ENCODE measurements at places on chromosomes 1 and 21.
A peak's percentile ranks its signal among the peaks of the same experiment; 100 is the strongest.

GRCh38 chr1:15833842-15834405, 13.6 kb upstream of the SPEN start:
- no peak for DNase-seq

DNA sequence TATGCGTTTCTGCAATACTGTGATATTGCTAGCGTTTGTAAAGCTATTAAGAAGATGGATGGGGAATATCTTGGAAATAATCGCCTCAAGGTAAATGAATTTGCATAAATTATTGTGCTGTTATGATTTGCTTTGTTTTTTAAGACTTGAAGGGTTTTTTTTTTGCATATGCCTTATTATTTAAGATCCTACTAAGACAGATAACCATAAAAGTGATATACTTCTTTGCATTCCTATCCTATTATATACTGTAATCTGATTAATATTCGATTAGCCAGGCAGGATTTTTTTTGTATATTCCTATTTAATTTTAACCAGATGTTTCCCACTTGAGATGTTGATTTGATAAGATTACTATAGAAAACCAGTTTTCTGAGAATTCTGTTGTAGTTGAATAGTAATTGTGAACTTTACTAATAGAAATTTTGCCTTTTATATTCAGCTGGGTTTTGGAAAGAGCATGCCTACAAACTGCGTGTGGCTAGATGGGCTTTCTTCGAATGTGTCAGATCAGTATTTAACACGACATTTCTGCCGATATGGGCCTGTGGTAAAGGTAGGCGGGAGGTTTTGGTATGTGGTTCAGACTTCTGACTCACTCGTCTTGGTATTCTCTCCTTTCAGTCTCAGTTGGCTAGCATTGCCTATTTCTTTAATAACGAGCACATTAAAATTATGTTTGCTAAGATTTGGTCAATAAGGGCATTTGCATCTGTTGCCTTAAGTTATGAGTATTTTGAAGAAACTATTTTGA, 56.8 kb downstream of the ZBTB17 start:
- peak; percentile 86 for DNase-seq

DNA sequence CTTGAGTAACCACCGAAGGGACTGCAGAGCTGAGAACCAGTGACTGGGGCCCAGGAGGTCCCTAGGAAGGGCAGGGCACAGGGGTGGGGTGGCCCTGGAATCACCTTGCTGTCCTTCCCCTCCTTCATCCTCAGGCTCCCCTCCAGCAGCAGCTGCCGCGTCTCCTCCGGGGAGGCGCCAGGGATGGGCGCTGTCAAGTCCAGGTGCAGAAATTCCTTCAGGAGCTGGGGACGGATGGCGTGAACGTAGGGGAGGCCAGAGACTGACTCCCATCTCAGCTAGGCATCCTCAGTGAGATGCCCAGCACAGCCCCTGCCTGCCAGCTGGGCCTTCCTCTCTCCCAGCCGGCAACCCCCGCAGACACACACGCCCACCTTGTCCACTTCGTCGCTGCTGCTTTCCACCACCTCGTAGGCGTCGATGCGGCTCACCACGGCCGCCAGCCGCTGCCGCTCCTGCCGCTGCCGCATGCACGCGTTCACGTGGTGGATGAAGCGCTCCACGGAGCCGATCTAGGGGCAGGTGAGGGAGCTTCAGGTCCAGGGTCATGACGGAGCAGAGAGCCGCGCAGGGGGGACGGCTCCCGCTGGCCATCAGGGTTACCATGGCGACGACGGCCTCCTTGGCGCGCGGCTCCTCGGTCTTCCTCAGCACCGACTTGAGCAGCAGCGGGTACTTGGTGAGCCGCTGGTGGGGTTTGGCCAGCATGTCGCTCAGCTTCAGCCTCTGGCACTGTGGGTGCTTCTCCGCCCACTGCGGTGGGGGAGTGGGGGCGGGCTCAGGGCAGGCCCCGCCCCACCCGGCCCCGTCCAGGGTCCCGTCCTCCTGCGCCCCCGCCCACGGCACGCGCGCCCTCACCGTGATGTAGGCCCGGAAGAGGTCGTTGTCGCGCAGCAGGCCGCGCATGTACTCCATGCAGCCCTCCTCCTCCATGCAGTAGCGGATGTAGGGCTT, 4.4 kb upstream of the TNFRSF25 start:
- DNase-seq = no peak

DNA sequence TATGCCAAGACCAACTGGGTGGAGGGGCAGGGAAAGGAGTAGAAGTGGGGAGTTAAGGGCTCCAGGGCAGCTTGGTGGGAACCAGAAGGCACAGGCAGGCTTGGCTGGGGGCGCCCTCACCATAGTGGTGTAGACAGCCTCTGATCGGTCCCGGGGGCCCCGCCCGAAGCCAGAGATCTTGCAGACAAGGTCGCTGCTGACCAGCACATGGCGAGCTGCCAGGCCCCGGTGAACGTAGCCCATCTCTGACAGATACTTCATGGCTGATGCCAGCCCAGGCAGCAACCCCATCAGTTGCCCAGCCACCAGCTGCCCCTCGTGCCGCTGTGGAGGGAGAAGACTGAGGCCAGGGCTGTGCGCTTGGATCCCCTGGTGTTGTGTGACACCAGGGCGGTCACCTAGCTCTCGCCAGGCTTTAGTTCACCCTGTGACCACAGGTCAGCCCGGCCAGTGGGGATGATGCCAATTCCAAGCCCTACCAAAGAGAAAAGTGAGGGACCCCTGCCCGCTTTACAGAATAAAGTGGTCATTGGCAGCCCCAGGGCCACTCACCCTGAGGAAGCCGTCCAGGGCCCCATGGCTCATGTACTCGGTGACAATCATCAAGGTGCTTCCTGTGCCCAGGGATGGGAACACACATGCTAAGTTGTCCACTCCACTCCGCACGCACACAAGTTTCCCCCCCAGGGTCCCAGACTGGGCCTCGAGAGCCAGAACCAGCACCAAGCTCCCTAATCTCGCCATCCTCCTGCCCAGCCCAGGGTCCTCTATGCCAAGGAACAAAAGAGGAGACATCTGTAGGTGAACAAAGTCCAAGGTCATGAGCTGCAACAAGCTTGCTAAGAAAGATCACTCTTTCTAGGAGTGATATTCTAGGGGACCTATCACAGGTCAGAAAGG, 28.2 kb downstream of the CDCA8 start:
- DNase-seq = no peak

DNA sequence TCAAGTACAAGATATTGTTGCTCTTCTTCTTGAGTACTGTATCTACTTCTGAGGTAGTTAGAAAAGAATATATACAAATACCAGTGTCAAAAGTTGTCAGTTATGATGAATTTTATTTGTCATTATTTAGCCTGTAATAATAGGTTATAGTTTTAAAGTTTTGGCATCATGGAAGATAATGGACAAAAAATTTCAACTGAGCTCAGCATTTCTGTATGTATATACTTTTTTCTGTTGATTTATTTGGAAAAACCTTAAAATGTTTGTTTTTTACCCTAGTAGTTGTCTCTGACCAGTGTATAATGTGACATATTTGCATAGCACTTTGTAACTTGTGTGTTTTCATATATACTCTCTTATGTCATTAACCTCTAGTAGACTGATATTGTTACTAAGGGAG, 11.1 kb downstream of the SLC35A3 start:
- no peak for DNase-seq

DNA sequence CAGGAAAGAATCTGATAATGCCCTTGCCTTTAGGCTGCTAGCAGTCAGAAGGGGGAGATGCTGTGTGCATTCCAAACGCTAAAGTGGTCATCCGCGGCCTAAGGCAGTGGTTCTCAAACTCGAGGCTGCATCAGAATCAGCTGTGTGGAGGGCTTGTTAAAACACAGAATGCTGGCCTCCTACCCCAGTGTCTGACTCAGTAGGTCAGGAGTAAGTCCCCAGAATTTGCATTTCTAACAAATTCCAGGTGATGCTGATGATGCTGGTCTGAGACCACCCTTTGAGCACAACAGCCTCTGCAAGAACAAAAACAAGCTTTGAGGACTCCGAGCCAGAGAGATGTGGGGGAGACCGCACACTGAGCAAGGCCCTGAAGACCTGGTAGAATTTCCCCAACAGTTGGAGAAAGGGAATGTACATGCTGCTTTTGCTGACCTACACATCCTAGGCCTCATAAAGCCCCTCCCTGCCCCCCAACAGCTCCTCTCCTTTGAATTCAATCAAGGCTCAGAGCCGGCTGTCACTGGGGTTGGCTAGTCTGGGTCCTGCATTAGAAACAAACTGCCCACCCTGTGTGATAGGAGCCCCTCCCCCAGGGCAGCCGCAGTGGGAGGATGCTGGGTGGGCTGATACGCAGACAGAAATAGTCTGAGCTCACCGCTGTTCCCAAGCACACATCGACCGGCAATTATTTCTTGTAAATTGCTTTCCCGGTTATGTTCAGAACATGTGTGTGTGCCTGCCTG, 27.1 kb downstream of the SHISAL2A start:
- DNase-seq = no peak

DNA sequence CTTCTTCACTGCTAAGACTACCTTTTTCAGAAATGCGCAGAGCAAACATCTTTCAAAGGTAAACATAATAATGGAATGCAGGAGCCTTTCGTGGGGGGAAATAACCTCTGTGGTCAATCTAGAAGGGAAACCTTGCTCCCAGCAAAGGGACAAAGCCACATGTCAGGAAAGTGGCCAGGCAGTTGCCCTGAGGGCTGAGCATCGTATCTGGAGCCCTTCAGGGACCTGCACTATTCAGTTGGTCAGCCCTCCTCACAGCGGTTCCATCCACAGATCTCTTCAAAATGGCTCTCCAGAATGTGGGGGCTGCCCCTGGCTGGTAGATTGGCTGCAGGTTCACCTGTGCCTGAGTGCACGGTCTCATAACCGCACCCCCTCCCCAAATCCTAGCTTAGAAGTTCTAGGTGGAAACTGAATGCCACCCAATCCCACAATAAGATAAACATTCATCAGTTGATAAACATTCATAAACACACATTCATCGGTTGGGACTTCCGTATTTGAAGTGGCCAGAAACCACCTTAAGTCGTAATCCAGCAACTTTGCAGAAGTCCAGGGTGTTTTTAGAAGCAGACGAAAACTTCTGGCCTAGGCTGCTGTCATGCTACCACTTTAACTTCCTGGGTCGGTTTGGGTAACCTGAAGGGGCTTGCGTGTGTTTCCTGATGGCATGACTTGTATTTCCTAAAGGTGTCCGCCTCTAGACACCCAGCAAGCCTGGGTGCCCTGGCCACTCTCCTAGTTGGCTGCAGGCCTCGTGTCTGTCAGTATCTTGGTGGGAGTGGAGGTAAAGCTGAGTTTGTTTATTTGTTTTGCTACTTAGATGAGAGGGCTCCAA, 50.5 kb downstream of the RASSF5 start:
- DNase-seq = no peak

GRCh38 chr1:11479375-11479979, 522 bp downstream of the DISP3 start:
- DNase-seq = no peak

GRCh38 chr1:20896826-20897225, 109.7 kb upstream of the HP1BP3 start:
- DNase-seq = no peak

DNA sequence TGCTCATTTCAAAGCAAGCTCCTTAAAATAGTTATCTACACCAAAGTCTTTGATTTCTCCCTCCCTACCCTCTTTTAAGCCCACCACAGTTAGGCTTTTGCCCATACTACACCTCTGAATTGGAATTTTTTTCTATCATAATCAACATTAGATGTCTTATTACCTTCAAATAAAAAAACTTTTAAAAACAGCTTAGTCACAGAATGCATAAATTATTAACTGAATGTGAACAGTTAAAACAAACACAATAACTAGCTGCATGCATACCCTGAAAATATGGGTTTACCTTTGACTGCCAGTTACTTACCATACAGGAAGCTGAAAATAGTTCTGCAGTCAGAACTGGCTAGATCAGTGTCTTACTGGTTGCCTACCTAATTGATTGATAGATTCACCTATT, 210.9 kb downstream of the TGFB2 start:
- DNase-seq = no peak

GRCh38 chr1:61078618-61079295, 3.6 kb upstream of the NFIA start:
- DNase-seq = no peak

DNA sequence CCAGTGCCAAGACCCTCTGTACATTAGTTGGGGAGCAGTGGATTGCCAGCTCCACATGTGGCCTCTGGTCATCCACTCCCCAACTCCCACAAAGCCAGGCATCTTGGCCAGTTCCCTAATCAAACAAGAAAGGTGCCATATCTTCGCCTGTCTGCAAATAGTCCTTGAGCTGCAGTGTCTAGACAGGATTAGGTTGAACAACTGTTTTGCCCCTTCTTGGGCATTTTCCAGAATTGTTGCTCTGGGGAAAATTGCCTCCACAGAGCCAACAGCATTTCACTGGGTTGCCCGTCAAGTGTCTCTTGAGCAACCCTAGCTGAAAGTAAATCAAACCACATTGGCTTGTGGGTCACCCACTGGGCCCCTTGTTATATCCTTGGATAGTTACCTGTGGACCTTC, 109.3 kb downstream of the GDAP2 start:
- DNase-seq = no peak

- peak; percentile 61 for DNase-seq
Measured at GRCh38 chr1:13748610-13749505, 48.9 kb downstream of the PRDM2 start.

- no peak for DNase-seq
Measured at GRCh38 chr1:80349218-80349617, 1342.7 kb upstream of the ADGRL4 start.

GRCh38 chr21:44837537-44837936, 19.7 kb upstream of the SUMO3 start:
- no peak for DNase-seq

DNA sequence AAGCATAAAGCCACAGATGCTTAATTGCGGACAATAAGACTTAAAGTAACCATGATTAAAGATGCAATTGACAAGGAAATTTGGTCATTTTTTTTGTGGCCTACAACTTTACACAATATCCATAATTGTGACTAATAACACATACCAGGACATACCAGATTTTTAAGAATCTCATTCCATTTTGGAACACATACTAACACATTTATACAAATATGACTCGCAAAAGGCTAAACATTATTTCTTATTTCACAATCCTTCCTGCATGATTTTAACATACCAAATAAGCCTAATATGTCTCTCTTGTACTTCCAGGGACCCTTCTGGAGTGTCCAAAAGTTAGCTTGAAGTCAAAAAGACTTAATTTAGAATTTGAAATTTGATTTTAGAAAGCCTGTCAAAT, 48.8 kb downstream of the DR1 start:
- no peak for DNase-seq

DNA sequence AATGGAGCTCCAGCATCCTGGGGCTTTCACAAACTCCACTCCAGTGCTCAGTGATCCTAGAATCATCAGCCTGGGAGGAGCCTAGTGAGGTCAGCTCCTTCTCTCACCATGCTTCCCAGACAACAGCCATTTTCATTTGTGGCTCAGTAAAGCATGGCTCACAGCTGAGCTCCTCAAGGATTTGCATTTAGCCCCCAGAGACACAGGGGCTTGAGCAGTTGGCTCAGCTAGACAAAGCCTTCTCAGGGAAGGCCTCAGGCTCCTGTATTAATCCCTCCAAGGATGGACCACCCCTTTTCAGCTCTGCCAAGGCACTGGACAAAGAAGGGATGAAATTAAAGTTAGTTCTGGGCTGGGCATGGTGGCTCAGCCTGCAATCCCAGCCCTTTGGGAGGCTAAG, 39.5 kb downstream of the ERI3 start:
- no peak for DNase-seq

- DNase-seq = no peak
Measured at GRCh38 chr21:44083631-44084291, 23.4 kb upstream of the PWP2 start.
